ENCODE measurements at places on chromosomes 6 and 20.

GRCh38 chr6:156430386-156430785 lies 346.8 kb upstream of the ARID1B start:
- no peak for DNase-seq

DNA sequence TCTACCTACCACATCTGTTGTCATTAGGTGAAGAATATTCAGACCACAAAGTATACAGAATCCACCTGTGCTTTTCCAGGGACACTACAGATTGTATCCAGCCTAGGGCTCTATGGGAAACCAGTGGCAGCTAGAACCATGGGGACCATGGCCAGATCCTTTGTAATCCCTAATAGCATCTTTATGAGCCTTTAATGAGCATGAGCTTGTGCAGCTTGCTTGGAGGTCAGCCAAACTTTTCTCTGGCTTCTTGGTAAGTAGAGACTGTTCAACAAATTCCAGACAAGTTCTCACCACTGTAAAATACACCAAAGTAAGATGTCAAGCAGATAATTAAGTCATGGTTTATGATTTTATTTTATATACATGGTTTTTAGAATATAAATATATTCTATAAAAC lies 301.6 kb upstream of the ADGRB3 start:
- DNase-seq, result no peak

DNA sequence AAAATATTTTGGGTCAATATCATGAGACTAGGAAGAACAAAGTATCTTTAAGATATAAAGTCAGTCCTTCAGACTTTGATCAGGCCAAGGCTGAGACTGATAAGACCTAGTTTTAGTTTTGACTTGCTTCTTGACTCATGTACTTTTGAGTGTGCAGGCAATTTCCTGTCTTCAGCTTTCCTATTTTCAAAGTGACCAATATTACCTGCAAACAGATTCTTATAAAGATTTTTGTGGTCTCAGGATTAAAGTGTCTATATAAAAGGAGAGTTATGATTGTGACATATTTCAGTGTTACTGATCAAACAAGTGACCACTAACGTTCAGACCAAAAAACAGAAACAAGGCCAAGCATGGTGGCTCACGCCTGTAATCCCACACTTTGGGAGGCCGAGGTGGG lies 36.0 kb upstream of the AKIRIN2 start:
- no peak for DNase-seq

DNA sequence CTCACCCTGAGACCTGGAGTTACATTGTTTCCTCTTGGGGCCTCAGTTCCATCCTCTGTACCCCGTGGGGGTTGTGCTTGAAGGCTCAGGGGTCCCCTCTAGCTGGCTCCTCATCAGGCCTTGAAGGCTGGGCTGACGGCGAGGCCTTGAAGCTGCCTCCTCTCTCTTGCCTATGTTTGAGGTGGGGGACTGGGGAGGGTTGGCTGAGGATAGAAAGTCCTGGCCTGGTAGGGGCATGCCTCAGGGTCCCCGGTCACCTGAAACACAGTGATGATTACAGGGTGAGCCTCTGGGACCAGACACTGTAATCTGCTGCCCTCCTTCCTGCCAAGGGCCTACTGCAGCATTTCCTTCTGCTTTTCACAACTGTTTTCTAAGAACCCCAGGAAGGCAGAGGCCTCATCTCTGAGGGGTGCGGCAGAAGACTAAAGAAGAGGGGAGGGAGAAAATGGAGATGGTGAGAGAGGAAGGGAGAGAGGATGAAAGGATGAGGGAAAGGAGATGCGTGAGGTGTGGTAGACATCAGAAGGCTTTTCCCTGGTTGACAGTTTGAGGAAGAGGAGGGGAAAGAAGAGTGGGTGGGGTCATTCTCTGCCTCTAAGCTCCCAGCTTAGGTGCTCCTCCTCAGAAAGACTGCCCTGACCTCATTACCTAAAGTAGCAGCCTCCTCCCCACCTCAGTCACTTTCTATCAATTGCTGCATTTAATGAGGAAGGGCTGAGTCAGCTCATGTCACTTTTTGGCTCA lies 29.7 kb downstream of the VEGFA start:
- DNase-seq, result peak; percentile 46

GRCh38 chr6:15439410-15440025 lies 193.6 kb downstream of the JARID2 start:
- DNase-seq, result no peak
